ENCODE measurements at places on chromosomes 1 and 21. TPM values are rescaled to one million over a fixed set of nuclear protein-coding genes. Genes with fewer than 3 reads are reported as not detected.

Gene LRRC53
- under 0.01 TPM for total RNA-seq

DNA sequence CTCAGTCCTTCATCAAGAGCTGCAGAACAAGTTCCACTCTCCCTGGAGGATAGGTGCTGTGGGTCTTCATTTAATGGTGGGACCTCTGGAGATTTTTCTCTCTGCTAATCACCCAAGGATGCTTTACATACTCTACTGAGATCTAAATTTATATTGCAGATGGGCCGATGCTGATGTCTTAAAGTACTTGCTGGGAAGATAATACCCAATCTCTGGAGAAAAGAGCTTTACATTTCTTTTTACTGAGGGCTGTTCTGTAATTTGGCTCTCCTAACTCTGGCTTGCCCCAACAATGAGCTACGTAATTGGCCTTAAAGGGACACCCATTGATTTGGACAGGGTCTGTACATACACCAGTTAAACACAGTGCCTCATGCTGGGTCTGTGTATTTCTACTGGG lies 86.9 kb downstream of the ST6GALNAC3 start:
- no peak for DNase-seq

Gene CRNN
- total RNA-seq = 3.7 TPM

DNA sequence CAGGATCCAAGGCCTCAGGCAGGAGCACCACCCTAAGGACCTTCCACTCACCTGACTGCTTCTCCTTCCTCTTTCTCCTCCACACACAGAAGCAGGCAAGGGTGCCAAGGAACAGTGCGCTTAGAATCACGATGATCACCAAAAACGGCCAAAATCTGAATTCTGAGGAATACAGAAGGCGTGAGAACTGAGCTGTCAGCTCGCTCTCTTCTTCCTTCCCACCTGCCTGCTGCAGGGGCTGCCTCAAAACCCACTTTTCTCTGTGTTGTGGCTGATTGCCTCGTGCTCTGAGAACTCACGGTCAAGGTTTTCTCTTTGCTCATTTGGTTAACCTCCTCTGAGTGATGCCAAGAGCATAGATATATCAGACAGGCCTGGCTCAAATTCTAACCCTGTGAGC lies 23.8 kb downstream of the CD244 start:
- no peak for DNase-seq

- DNase-seq = no peak
These were observed 109.7 kb upstream of the SYT6 start for GRCh38 chr1:114263343-114263742.

Gene UBL4B
- not detected for total RNA-seq

DNA sequence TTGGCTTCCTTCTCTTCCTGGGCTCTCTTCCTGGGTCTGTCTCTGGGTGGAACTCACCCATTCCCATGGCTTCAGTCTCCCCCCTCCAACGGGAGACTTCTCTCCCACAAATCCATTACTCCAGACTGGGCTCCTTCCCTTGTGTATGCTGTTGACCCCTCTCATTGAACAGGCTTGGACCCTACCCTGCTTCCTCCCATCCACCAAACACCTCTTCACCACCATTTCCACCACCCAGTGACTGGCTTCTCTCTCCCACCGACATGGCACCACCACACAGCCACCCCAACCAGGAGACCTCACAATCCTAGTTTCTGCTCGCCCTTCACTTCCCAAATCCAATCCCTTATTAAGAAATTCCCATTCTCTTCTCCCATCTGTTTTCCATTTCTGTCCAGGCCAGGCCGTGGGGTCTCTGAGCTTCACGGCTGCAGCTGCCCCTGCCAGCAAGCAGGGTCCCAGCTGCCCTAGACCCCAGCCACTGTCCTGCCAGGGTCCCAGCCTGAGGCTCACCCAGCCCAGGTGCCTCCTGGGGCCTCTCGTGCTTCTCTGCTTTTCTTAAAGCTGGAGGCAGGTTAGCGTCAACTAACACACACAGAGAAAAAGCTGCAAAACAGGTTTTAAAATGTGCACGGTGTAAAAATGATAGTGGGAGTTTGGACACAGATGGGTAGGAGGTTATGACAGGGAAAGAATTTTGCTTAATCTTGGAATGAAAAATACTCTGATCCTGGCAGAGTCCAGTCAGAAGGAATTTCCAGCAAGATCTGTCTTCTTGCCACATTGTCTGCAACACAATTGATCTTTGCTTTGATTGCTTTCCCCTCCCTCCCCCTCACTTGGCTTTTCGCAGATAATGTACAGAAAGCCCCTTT lies 383.8 kb upstream of the VAMP3 start:
- peak; percentile 77 for DNase-seq

- DNase-seq = no peak
These were observed 31.1 kb downstream of the FYB2 start for GRCh38 chr1:56788102-56788501.

Gene XCL2
- not detected for total RNA-seq

Gene GCSAML
- total RNA-seq = 0.83 TPM

GRCh38 chr1:19305880-19306279 lies 6.1 kb downstream of the AKR7A2 start:
- no peak for DNase-seq

GRCh38 chr1:155227261-155228095 lies 19.0 kb downstream of the MTX1 start:
- DNase-seq = peak; percentile 99

Gene DYNLT5
- total RNA-seq = 2.1 TPM

DNA sequence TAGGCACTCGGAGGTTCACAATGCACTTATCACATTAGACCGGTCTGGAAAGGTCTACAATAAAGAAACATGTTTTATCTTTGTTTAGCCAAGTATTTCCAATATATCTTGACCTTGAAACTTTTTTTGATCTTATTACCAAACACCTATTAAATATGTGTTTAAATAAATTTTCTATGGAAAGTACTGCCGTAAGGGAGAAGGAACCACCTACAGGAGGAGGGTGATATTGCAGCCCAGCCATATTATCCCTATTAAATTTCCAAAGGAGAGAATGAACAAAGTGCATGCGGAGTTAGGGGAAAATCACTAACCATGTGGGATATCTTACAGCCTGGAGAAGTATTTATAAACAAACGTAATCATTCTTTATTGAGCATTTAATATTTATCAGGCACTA lies 14.5 kb downstream of the BRINP2 start:
- DNase-seq = no peak

Gene ADAM30
- total RNA-seq = not detected

Gene PLA2G2C
- total RNA-seq = 0.33 TPM

DNA sequence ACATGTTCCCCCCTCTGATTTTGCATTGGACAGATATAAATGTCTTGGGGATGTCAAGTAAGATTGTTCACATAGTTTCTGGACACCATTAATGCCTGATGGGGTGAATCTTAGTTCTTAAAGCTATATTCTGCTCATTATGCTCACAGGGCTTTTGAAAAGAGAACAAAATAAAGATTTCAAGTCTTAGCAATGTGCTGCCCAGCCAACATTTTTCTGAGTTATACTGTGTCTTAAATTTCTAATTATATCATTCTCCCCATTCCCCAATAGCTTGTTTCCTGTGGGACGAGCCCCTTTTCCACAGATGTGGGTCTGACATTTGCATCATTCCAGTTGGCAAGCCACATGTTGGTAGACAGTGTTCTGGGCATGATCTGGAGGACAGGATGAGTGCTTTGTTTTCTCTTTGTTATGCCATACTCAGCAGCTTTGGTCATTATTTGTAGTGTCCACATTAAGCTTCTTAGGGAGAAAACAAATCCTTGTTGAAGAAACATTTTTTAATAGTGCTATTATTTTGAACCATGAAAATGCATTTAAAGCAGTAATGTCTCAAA lies 32.8 kb downstream of the MTARC1 start:
- no peak for DNase-seq

Gene PTPN22
- 0.29 TPM for total RNA-seq

Data from esophagus muscularis mucosa (tissue), 4 donors.